ENCODE measurements at places on chromosomes 7 and 10. TPM values are rescaled to one million over a fixed set of nuclear protein-coding genes. Genes with fewer than 3 reads are reported as not detected.
A peak's percentile ranks its signal among the peaks of the same experiment; 100 is the strongest.

GRCh38 chr10:100014071-100014762 is 4.5 kb upstream of the DNMBP start:
- H3K4me3 ChIP-seq: no peak overlapping the region
- H3K27ac ChIP-seq: no peak overlapping the region
- DNase-seq: no peak
- no peaks in the 10 kb centered on the region for H3K36me3 ChIP-seq
- peaks cover 9% of the 10 kb centered on the region for H3K4me1 ChIP-seq

Gene CALHM3
- 0.45 TPM for total RNA-seq

DNA sequence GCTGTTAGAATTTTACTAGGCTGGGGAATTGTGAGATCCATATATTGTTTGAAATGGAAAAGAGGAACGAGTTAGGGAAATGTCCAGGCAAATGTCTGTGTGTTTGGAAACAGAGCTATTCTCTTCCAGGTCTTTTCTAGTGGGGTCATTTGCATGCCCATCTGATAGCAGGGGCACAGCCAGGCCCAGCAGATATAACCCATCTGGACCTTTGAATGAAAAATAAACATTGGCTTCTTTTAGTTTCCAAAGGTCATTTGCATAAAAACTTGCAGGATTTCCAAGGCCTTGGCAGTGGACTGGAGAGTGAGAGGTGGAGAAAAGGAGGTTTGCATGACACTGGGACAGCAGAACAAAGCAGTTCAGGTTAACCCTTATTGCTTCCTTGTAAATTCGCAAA is 188.0 kb upstream of the GPR26 start:
- no peaks in the 10 kb centered on the region for H3K27me3 ChIP-seq
- H3K27ac ChIP-seq: no peak overlapping the region
- no peaks in the 10 kb centered on the region for H3K4me1 ChIP-seq
- DNase-seq: no peak

DNA sequence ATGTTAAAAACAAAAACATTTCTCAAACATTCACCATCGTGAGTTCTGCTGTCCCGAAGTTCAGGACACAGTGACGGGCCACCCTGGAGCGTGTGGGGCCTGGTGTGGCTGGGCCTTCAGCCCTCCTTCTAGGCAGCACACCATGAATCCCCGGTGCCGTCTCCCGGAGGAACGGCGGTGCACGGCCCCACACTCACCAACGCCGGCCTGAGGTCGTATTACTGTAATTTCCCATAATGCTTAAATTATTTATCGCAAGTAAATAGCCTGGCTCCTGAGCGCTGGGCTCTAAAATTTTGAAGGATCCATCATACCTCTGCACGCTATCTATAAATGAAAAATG is 1.4 kb downstream of the STK32C start:
- peaks cover 20% of the 10 kb centered on the region for H3K27me3 ChIP-seq
- H3K36me3 ChIP-seq: peaks cover 1% of the 10 kb centered on the region
- H3K4me3 ChIP-seq: peak overlapping the region; percentile 81
- DNase-seq: no peak
- peaks cover 8% of the 10 kb centered on the region for H3K4me1 ChIP-seq

Gene YAE1
- 10.4 TPM for total RNA-seq

Gene TEX47
- total RNA-seq: not detected

Gene POP7
- total RNA-seq: 48.3 TPM

Gene MAD1L1
- total RNA-seq: 82.7 TPM

Gene SKIDA1
- total RNA-seq: 0.11 TPM

Gene PCDH15
- total RNA-seq: not detected

Gene CLIP2
- total RNA-seq: 1.7 TPM

DNA sequence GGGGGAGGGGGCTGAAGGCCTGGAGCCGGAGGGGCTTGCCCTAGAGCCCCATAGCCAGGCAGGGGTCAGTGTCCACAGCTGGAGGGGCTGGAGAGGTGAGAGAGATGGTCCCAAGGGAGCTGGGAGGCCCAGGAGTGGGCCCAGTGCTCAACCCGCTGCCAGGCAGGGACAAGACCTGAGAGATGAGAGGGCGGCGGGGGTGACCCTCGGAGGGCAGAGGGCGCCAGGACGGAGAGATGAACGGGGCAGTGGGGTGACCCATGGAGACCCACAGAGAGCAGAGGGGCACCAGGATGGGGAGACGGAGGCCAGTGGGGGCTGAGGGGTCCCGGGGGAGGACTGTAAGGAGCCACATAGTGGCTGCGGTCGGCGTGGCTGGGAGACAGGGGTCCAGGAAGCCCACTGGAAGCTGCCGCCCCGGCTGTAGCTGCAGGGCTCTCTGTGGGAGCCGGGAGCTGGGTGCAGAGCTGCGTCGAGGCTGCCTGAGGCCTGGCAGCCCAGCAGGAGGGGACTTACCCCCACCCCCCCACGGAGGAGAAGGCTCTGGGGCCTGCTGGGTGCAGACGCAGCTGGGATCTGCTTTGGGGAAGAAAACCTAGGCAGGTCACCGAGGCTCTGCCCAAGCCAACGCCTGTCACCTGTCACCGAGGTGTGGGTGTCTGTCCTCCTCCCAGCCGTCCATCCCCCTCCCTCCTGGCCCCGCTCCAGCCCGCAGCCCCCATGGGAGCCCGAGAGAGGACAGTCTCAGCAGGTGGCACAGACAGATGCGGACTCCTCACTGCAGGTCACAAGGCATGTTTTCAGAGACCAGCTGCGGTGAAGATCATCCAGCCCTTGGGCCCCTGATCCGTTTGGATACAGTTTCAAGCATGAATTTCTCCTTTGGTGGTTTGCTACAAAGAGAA is 25.1 kb downstream of the PWWP2B start:
- peak overlapping the region; percentile 72 for H3K27ac ChIP-seq
- no peak overlapping the region for H3K4me3 ChIP-seq
- no peaks in the 10 kb centered on the region for H3K27me3 ChIP-seq
- H3K4me1 ChIP-seq: peaks cover 45% of the 10 kb centered on the region

DNA sequence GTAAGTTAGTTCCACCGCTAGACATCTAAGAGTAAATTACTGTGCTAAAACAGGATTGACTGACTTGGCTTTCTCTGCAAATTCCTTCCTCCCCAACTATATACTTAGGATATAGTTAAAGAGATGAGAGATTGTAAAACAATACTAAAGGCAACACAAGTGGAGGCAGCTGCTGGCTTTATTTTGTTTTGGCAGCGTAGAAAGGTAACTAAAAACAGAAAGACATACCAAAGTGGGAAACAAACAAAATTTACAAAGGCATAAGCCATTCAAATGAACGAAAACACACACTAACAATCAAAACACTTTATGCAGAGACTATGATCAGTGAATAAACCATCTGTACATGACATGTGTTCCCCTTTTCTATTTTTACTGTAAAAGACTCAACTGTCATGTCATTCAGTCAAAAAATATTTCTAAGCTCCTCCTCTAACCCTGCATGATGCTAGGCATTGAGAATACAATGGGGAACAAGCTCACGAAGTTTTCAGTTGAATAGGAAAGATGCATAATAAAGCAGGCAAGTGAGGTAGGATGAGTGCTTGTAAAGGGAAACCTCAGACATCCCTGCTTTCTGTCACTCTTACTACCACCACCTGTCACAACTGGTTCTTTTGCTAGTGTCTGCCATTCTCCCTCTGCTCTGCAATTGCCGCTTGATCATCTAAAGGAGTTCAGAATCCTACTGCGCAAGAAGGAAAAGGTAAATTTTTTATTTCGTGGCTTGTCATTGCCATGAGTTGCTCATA is 64.2 kb upstream of the COL1A2 start:
- H3K4me1 ChIP-seq: no peaks in the 10 kb centered on the region
- no peak for DNase-seq
- no peaks in the 10 kb centered on the region for H3K36me3 ChIP-seq
- no peak overlapping the region for H3K4me3 ChIP-seq
- H3K27me3 ChIP-seq: no peaks in the 10 kb centered on the region

DNA sequence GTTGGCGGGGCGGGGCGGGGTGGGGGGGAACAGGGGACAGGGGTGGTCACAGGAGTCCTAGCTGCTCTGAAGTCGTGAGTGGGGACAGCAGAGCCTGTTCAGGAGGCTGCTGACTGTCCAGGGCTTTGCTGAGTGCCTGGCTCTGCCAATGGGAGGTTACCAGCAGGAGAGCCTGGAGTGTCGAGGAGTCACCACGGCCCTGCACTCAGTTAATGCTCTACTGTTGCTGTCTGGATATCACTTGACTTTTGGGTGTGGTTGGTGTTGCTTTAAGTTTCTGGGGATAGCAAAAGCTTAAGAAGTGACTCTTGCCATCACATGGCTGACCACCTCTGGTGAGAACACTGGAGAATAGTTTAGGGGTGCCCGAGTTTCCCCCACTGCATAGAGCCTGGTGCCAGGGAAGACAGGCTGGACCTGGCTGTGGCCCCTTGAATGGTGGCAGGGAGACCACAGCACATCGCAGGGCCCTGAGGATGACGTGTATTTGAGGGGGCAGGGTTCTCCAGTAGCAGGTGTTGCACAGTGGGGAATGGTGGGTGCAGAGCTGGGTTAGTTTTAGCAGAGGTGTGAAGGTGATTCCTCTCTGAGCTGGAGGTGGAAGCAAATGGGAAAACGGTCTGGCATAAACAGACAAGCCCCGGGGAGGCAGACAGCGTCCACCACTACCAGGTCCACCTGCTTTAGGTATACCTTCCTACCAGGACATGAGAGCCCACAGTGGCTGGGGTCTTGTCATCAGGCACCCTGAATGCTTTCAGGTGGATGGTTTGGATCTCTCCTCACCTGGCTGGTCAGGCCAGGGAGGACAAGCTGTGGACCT is 54.2 kb upstream of the CAMK2B start:
- no peak for DNase-seq
- no peaks in the 10 kb centered on the region for H3K27me3 ChIP-seq
- no peak overlapping the region for H3K4me3 ChIP-seq
- H3K27ac ChIP-seq: no peak overlapping the region
- peaks cover 3% of the 10 kb centered on the region for H3K4me1 ChIP-seq

Gene NPC1L1
- total RNA-seq: not detected

Gene JCAD
- total RNA-seq: 0.08 TPM

GRCh38 chr7:26993816-26994810 is 101.7 kb downstream of the HOXA1 start:
- H3K36me3 ChIP-seq: no peaks in the 10 kb centered on the region
- no peak overlapping the region for H3K4me3 ChIP-seq
- no peak overlapping the region for H3K27ac ChIP-seq
- no peak for DNase-seq

DNA sequence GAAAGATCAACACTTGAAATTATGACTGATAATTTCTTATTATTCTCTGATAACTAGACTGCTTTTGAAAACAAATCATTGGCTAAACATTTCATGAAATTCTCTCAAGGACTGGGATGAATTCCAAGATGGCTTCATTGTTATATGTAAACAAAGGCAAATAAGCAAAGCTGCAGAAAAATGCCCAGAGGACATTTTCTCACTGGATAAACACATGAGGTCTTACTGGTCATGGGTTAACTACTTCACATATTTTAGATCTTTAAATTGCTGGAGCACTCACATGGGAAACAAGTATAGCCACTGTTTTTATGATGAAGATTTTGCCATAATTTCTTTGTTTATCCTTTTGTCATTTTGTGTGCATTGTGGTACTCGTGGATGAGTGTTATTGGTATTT is 239.1 kb downstream of the PHF14 start:
- no peaks in the 10 kb centered on the region for H3K36me3 ChIP-seq
- no peak overlapping the region for H3K4me3 ChIP-seq
- peaks cover 4% of the 10 kb centered on the region for H3K27me3 ChIP-seq
- H3K4me1 ChIP-seq: no peaks in the 10 kb centered on the region
- no peak for DNase-seq
- no peak overlapping the region for H3K27ac ChIP-seq

DNA sequence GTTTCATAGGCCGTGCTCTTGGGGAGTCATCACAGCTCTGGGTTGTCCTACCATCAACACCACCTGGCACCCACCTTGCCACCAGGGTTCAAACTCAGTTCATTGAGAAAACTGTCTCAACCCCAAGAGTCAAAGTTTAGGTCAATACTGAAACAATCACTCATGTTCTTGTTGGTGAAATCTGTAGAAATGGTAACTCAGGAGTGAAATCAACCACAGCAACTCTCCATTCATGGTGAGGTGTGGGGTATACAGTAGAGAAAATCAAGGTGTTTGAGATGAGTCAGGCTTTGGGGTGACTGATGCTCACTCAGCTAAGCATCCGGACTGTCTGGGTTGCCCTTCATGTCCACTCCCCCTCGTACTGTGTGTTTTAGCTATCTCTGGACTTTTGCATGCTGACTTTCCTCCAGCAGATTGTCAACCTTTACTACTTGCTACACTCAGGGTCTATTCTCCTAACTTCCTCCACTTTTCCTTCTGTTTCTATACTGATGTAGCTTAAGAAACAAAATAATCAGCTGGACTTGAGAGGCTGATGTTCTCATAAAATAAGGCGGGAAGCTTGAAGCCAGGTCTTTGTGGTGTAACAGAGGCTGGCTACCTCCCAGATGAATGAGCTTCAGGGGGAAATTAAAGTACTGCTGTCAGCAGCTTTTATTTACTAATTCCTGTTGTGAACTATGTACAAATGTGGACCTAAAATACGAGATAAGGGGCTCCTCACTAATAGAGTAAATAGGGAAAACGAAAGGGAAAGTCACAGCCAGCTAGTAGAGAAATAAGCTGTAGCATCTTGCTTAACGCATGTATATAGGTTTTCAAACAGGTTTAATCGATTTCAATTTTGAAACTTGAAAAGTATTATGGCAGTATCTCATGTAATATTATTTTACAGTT is 173.6 kb upstream of the AKR1E2 start:
- no peak for DNase-seq
- peaks cover 5% of the 10 kb centered on the region for H3K27me3 ChIP-seq

GRCh38 chr10:14407567-14407966 is 76.8 kb upstream of the FRMD4A start:
- no peak overlapping the region for H3K27ac ChIP-seq
- H3K27me3 ChIP-seq: peaks cover 18% of the 10 kb centered on the region
- H3K4me1 ChIP-seq: peaks cover 14% of the 10 kb centered on the region
- no peak overlapping the region for H3K4me3 ChIP-seq
- no peaks in the 10 kb centered on the region for H3K36me3 ChIP-seq
- DNase-seq: no peak

DNA sequence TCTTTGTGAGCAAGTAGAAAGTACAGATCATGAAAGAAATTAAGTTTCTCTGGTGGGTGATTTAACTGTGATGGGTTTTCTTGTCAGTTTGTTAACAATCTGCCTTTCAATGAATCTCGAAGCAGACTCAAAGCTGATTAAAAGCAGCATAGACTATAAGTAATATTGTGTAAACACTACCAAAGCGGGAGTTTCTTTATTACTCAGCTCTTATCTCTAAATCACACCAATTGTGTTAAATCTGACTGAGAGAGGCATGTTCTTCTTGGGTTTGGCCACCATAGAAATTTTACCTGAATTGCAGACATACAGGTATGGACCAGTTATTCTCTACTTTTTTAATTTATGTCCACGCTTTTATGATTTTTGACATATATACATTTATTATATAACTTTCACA is 65.2 kb downstream of the DKK1 start:
- no peaks in the 10 kb centered on the region for H3K27me3 ChIP-seq
- H3K36me3 ChIP-seq: no peaks in the 10 kb centered on the region

Gene GAD2
- not detected for total RNA-seq

GRCh38 chr7:155230169-155230593 is 67.5 kb upstream of the INSIG1 start:
- no peaks in the 10 kb centered on the region for H3K4me1 ChIP-seq
- H3K36me3 ChIP-seq: no peaks in the 10 kb centered on the region
- DNase-seq: no peak

Measured in activated CD8-positive, alpha-beta T cell treated with anti-CD3 and anti-CD28 coated beads, Interleukin-2, amount 10 ng/mL, durations not matched to agents 7 days and 5 days (primary cell).